Activated T-helper 2 cell treated with anti-CD3 and anti-CD28 coated beads, Interferon-gamma antibody, Interleukin-2, Interleukin-4, amounts not matched to agents 10 μg/mL and 5 μg/mL and 100 μg/mL, durations not matched to agents 14 hours and 24 hours and 36 hours (primary cell): ENCODE measurements at places on chromosomes 5 and 9. TPM values are rescaled to one million over a fixed set of nuclear protein-coding genes. Genes with fewer than 3 reads are reported as not detected.

GRCh38 chr9:37337301-37337890 lies 85.1 kb upstream of the GRHPR start:
- H3K4me3 ChIP-seq, result no peak overlapping the region
- H3K27ac ChIP-seq, result no peak overlapping the region
- H3K27me3 ChIP-seq, result no peaks in the 10 kb centered on the region
- H3K4me1 ChIP-seq, result no peaks in the 10 kb centered on the region

GRCh38 chr9:80492221-80492620 lies 920.5 kb downstream of the TLE4 start:
- DNase-seq, result no peak
- no peak overlapping the region for H3K27ac ChIP-seq
- no peaks in the 10 kb centered on the region for H3K27me3 ChIP-seq
- no peaks in the 10 kb centered on the region for H3K36me3 ChIP-seq

DNA sequence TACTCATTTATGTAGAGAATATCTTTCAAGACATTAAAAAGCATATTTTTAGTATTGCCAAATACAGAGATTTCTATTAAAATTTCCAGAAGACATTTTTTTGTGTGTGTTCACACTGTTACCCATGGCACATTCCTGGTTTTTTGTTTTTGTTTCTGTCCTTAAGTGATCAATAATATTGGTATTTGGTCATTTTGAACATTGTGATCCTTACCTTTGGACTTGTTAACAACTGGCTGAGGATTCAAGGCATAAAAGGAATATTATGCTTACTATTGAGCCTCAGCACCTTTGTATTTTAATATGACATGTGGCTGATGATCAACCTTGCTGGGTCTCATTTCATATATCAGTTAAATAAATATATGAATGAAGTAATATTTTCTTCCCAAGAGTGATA lies 41.9 kb downstream of the ITGA1 start:
- DNase-seq, result no peak
- no peaks in the 10 kb centered on the region for H3K27me3 ChIP-seq
- no peak overlapping the region for H3K27ac ChIP-seq
- peaks cover 9% of the 10 kb centered on the region for H3K4me1 ChIP-seq
- H3K36me3 ChIP-seq, result no peaks in the 10 kb centered on the region

GRCh38 chr9:18896004-18896403 lies 137.0 kb downstream of the SAXO1 start:
- H3K27ac ChIP-seq, result no peak overlapping the region
- peaks cover 2% of the 10 kb centered on the region for H3K4me1 ChIP-seq
- no peak overlapping the region for H3K4me3 ChIP-seq
- H3K27me3 ChIP-seq, result no peaks in the 10 kb centered on the region
- no peak for DNase-seq

The CDKN2B gene
- total RNA-seq, result 0.62 and 0.69 TPM in 2 replicates

The C1QTNF3 gene
- 1.5 and 1.7 TPM in 2 replicates for total RNA-seq

The PPP2R2B gene
- 0.34 TPM in 1 of 2 replicates, not detected in the other for total RNA-seq
